ENCODE measurements at places on chromosomes 7 and 10.

DNA sequence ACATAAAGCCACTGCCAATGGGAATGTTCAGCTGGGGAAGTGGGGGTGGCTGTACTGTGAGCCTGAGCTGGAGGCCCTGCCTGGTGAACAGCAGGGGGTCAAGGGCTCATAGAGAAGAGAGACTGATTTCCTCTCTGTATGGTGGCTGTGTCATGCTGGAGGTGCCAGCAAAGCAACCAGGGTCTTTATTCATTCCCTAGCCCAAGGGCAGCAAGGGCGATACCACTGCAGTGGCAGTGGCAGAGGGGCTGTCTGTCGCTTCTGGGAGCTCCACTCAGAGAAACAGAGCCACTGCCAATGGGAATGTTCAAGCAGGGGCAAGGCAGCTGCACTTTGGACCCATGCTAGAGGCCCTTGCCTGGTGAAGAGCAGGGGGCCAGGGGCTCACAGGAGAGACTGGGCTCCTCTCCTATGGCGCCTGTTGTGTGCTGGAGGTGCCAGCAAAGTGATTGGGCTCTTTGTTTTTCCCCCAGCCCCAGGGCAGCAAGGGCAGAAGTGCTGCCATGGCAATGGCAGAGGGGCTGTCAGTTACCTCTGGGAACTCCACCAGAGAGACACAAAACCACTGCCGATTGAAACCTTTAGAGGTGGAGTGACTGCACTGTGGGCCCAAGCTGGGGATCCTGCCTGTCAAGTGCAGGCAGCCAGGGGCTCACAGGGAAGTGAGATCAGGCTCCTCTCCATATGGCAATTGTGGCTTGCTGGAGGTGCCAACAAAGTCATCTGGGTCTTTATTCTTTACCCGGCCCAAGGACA lies 545.1 kb downstream of the SH2D4B start:
- DNase-seq = no peak

DNA sequence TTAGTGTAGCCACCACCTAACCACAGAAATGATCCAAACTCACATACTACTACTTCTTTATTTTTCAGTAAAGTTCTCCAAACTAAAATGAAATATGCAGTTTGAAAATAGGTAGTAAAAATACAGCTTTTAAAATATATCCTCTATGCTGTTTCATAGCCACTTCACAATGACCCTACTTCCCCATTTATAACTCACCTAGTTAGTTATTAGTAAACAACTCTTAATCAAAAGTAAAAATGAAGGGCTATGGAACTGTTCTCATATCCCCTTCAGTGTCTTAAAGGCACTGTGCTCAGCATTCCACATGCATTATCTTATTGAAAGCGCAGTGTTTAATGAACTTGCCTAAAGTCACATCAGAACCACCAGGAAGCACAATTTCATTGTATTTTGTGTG lies 43.5 kb downstream of the KMT2C start:
- DNase-seq = no peak

DNA sequence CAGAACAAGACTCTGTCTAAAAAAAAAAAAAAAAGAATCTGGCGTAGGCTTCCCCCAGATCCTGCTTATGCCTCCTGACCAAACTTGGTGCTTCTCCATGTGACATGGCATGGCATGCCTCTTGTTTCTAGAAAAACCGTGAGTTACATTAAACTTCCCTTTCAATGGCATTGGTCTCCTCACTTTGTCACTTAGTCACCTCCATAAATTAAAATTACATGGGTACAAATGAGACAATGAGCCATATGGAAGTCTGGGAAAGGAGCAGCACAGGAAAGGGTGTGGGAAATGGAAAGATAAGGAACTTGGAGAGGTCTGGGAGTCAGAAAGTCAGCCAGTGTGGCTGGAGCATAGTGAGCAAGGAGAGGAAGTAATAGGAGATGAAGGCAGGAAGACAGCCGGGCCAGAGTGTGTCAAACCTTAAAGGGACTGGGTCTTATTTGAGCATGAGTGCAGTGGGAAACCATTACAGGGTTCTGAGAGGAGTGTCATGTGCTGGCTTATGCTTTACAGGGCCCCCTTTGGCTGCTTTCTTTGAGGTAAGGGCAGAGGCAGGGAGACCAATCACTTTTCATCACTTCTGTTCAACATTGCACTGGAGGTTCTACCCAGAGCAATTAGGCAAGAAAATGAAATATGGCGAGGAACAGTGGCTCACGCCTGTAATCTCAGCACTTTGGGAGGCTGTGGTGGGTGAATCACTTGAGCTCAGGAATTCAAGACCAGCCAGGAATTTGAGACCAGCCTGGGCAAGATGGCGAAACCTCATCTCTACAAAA lies 21.3 kb upstream of the ZMIZ2 start:
- DNase-seq = no peak

DNA sequence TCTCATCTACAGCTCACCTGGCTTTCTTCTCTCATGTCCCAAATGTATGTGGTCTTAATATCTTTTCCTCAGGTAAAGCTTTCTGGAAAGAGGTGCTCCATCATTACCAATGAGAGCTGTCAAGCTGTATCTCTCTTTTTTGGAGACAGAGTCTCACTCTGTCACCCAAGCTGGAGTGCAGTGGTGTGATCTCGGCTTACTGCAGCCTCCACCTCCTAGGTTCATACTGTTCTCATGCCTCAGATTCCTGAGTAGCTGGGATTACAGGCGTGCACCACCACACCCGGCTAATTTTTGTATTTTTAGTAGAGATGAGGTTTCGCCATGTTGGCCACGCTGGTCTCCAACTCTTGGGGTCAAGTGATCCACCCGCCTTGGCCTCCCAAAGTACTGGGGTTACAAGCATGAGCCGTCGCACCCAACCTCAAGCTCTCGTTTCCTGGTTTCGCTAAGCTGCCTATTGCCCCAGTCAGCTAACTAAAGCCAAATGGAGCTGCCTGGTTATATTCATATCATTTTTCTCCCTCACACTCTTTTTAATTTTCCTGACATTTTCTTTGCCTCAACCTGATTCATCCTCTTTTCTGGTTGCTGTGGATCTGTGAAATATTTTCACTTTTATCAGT lies 60.5 kb downstream of the SUFU start:
- no peak for DNase-seq
